ENCODE measurements at places on chromosomes 5 and 9.

- no peak overlapping the region for H3K27ac ChIP-seq
- no peak for DNase-seq
- no peak overlapping the region for H3K4me3 ChIP-seq
- no peaks in the 10 kb centered on the region for H3K4me1 ChIP-seq
Observed at GRCh38 chr5:7251132-7251531, 144.8 kb upstream of the ADCY2 start.

DNA sequence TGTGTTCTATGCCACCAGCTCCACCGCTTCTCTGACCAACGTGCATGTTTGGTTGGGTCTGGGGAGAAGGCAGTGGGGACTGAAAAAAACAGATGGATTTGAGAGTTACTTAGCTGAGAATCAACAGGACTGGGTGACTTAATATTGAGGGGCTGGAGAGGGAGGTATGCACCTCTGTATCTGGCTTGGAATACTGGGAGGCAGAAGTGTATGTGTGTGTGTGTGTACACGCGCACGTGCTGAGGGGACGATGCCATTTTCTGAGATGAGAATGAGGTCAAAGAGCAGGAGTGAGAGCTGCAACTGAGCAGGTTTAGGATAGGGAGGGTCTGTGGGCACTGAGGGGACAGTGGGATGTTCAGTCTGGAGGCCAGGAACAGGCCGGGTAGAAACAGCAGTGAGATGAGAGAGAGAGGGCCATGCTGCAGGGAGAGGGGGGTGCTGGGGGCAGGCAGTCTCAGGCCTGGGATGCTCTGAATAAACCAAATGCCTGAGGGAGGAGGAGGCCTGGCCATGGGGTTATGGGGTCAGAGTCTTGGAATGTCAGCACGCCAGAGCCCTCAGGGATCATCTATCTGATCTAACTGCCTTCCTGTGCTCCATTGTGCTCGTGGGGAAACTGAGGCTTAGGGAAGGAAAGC is 14.0 kb downstream of the PDGFRB start:
- no peaks in the 10 kb centered on the region for H3K36me3 ChIP-seq
- H3K4me1 ChIP-seq, result peaks cover 18% of the 10 kb centered on the region
- peak overlapping the region; percentile 84 for H3K27ac ChIP-seq
- no peak for DNase-seq

GRCh38 chr9:98024702-98025101 is 31.8 kb upstream of the NANS start:
- no peak overlapping the region for H3K27ac ChIP-seq
- no peak for DNase-seq
- H3K4me1 ChIP-seq, result no peaks in the 10 kb centered on the region
- H3K4me3 ChIP-seq, result no peak overlapping the region
- no peaks in the 10 kb centered on the region for H3K27me3 ChIP-seq
- H3K36me3 ChIP-seq, result no peaks in the 10 kb centered on the region

GRCh38 chr9:92064711-92065110 is 50.5 kb downstream of the SPTLC1 start:
- H3K4me1 ChIP-seq, result no peaks in the 10 kb centered on the region
- DNase-seq, result no peak
- peaks cover 70% of the 10 kb centered on the region for H3K36me3 ChIP-seq
- H3K27ac ChIP-seq, result no peak overlapping the region

DNA sequence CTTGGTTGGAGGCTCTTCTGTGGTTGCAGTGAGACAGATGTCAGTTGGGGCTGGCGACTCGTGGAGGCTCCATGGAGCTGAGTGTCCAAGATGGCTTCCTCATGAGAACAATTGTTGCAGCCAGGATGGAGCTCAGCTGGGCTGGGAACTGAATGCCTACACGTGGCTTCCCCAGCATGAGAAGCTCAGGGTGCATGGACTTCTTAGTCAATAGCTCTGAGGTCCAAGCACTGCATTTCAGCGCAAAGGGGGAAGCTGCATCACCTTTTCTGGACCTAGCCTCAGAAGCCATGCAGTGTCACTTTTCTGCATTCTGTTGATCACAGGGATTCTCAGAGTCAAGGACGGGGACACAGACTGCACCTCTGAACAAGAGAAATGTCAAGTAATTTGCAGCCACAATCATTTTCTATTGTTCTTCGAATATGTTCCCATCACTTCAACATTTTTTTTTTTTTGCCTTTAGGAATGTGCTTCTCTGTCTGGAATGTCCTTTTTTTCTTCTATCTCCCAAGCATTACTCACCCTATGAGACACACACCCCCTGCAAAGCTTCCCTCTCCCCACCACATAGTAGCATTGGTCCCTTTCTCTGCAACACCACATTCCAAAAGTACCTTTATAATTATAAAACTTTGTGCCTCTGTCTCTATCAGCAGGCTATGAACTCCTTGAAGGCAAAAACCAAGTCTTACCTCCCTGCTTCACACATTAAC is 57.5 kb upstream of the STK32A start:
- H3K27me3 ChIP-seq, result no peaks in the 10 kb centered on the region
- H3K36me3 ChIP-seq, result no peaks in the 10 kb centered on the region
- no peak overlapping the region for H3K4me3 ChIP-seq
- H3K27ac ChIP-seq, result no peak overlapping the region
- no peak for DNase-seq

GRCh38 chr9:88388886-88389605 is 802 bp downstream of the SPIN1 start:
- DNase-seq, result peak; percentile 53
- peak overlapping the region; percentile 83 for H3K27ac ChIP-seq
- H3K36me3 ChIP-seq, result peaks cover 33% of the 10 kb centered on the region
- peaks cover 13% of the 10 kb centered on the region for H3K4me1 ChIP-seq
- peak overlapping the region; percentile 100 for H3K4me3 ChIP-seq

GRCh38 chr5:136133222-136133921 is 727 bp downstream of the SMAD5 start:
- H3K27me3 ChIP-seq, result no peaks in the 10 kb centered on the region
- H3K4me3 ChIP-seq, result peak overlapping the region; percentile 91

DNA sequence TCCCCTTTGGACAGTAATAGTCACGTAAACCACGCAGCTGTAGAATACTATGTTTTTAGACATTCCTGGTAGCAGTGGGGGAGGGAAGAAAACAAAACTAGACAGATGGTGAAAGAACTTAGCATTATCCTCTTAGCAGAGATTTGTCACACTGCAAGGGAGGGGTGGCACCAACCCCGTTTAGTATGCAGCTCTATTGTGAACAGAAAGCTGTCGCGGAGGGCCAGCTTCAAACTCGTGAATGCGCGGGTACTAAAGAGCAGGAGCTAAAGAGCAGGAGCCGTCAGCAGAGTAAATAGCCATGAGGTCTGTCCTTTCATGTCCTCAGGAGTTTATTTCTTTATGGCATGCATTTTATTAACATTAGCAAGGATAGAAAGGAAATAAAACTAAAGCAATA is 141.9 kb upstream of the SLC12A2 start:
- no peak overlapping the region for H3K27ac ChIP-seq
- H3K27me3 ChIP-seq, result no peaks in the 10 kb centered on the region
- H3K4me1 ChIP-seq, result no peaks in the 10 kb centered on the region
- H3K36me3 ChIP-seq, result no peaks in the 10 kb centered on the region
- no peak overlapping the region for H3K4me3 ChIP-seq
- DNase-seq, result no peak

GRCh38 chr9:104099630-104100029 is 5.5 kb downstream of the SMC2 start:
- H3K4me3 ChIP-seq, result no peak overlapping the region
- DNase-seq, result no peak
- no peaks in the 10 kb centered on the region for H3K27me3 ChIP-seq
- peaks cover 2% of the 10 kb centered on the region for H3K4me1 ChIP-seq
- H3K36me3 ChIP-seq, result peaks cover 80% of the 10 kb centered on the region

DNA sequence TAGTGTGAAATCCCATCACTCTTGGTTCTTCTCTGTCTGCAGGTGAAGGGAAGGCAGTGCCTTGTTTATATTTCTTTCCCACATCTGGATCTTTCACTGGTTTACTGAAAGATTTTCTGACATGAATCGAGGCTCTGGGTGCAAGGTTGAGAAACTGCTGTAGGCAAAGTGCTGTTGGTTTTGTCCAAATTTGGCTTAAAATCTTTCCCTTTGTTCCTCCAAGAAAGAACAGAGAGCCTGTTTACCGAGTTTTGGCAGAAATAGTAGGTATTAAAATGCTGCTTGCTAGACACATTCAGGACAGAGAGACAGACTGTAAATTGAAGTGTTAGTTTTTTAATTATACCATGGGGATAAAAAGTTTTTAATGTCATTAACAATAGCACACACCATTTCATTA is 21.5 kb downstream of the SKP2 start:
- H3K4me3 ChIP-seq, result no peak overlapping the region
- no peaks in the 10 kb centered on the region for H3K27me3 ChIP-seq
- H3K27ac ChIP-seq, result no peak overlapping the region
- DNase-seq, result no peak

DNA sequence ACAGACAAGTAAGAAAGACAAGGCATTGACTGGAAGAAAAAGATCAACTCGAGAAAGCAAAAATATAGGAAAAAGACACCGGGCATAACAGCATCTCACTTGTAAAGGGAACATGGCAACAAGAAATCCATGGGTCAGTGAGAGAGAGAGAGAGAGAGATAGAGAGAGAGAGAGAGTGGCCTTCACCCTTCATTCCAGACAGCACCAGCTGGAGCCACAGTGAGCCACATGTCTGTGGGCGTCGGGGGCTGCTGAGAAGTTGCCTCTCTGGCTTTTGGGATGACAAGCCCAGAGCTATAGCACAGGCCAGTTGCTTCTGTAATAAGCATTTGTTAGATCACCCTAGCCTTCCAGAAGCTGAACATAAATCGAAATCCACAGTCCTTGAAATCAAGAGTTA is 20.3 kb upstream of the ENC1 start:
- no peak overlapping the region for H3K27ac ChIP-seq
- no peak for DNase-seq
- no peak overlapping the region for H3K4me3 ChIP-seq
- H3K36me3 ChIP-seq, result no peaks in the 10 kb centered on the region
- H3K4me1 ChIP-seq, result no peaks in the 10 kb centered on the region
- H3K27me3 ChIP-seq, result no peaks in the 10 kb centered on the region

GRCh38 chr9:134195558-134195957 is 31.2 kb upstream of the RNU6ATAC start:
- no peaks in the 10 kb centered on the region for H3K27me3 ChIP-seq
- H3K4me1 ChIP-seq, result no peaks in the 10 kb centered on the region
- DNase-seq, result no peak
- no peaks in the 10 kb centered on the region for H3K36me3 ChIP-seq
- H3K27ac ChIP-seq, result no peak overlapping the region

- no peak overlapping the region for H3K4me3 ChIP-seq
- no peaks in the 10 kb centered on the region for H3K27me3 ChIP-seq
- no peaks in the 10 kb centered on the region for H3K36me3 ChIP-seq
Observed at GRCh38 chr5:10489810-10490426, 48.2 kb downstream of the ROPN1L start.

DNA sequence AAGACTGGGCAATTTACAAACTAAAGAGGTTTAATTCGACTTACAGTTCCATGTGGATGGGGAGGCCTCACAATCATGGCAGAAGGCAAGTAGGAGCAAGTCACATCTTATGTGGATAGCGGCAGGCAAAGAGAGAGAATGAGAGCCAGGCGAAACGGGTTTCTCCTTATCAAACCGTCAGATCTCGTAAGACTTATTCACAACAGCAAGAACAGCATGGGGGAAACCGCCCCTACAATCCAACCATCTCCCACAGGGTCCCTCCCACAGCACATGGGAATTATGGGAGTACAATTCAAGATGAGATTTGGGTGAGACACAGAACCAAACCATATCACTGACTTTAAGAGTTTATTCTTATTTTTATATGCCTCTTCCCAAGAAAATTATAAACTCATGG is 60.3 kb downstream of the RFK start:
- H3K27ac ChIP-seq, result no peak overlapping the region
- no peak for DNase-seq
- no peaks in the 10 kb centered on the region for H3K27me3 ChIP-seq
- no peaks in the 10 kb centered on the region for H3K36me3 ChIP-seq
- H3K4me3 ChIP-seq, result no peak overlapping the region

GRCh38 chr5:78569441-78569840 is 79.1 kb downstream of the LHFPL2 start:
- peak; percentile 86 for DNase-seq
- H3K4me3 ChIP-seq, result no peak overlapping the region
- peaks cover 23% of the 10 kb centered on the region for H3K4me1 ChIP-seq
- H3K27me3 ChIP-seq, result no peaks in the 10 kb centered on the region

DNA sequence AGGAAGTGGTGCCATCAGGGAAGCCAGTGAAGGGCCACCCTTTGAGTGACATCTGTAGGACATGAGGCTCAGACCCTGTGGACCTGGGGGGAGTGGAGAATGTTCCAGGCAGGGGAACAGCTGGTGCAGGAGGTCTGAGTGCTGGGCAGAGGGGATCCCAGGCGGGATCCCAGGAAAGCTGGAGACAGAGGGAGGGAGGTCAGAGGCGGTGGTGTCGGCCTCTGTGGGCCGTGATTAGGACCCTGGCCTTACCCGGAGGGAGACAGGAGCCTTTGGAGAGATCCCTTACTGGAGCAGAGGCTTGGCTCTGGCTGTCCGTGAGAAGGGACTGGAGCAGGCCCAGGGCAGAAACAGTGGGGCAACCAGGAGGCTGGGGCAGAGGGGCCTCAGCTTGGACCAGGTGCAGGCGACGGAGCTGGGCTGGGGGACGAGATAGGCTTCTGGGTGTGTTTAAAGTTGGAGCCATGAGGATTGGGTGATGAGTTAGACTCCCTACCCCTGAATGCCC is 12.1 kb upstream of the GRHPR start:
- H3K36me3 ChIP-seq, result no peaks in the 10 kb centered on the region
- DNase-seq, result no peak
- H3K4me1 ChIP-seq, result peaks cover 19% of the 10 kb centered on the region
- no peak overlapping the region for H3K4me3 ChIP-seq
- H3K27me3 ChIP-seq, result no peaks in the 10 kb centered on the region
- H3K27ac ChIP-seq, result no peak overlapping the region

DNA sequence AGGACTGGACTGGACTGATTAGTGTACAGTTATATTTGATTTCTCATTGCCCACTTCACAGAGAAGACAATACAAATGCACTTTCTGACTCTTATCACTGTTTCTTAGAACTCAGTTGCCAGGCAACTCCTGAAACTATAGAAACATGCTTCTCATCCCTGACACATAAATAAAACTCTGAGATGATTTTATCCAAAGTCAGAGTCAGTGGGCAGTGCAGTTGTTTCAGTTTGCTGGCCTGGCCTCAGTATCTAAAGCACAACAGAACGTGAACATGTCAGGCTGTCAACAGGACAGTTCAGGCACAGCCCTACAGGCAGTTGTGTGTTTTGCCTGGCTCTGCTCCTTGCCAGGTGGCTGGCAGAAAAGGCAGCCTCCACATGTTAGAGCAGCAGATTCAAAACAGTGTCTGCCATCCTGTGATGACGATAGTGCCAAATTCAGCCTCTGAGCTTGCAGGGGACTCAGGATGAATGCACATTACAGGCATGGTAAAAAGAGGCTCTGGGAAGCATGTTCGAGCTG is 65.1 kb upstream of the CCDC152 start:
- DNase-seq, result no peak
- H3K27ac ChIP-seq, result no peak overlapping the region
- no peaks in the 10 kb centered on the region for H3K27me3 ChIP-seq
- H3K4me3 ChIP-seq, result no peak overlapping the region

Measured in RWPE2 (cell line).